Gastroesophageal sphincter (tissue), 4 donors: ENCODE measurements at places on chromosomes 5 and 9.

DNA sequence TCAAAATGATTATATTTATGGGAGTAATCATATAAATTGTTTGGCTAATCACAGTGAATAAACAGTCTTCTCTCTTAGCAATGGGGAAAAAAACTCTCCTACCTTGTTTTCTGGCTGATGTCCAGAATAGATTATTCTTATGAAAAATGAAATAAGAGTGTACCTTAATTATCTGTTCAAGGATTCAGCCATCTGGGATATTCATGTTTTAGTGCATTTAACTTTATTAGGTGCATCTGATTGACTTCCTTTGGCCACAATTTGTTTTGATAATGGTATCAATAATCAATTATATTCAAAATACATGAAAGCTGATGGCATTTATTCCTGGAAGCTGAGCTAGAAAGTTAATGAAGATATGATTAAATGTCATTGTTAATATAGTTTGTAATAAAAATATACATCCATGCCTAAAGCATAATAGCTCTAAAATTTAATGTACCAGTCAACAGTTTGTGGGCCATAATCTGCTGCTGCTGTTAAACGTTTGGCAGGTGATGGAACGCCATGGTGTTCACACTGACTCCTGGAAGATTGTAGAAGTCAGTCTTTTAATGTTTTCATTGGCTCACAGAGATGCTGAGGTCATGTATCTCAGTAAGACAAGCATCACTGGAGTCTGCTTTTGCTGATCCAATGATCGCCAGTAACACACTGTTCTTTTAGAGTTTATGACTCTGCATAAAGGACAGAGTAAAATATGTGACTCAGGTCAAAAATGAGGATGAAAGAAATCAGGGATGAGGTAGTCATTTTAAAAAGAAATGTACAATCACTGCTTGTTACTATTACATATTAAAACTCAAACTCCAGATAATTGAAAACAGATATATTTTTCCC is 105.8 kb downstream of the ISL1 start:
- no peak for ATAC-seq

DNA sequence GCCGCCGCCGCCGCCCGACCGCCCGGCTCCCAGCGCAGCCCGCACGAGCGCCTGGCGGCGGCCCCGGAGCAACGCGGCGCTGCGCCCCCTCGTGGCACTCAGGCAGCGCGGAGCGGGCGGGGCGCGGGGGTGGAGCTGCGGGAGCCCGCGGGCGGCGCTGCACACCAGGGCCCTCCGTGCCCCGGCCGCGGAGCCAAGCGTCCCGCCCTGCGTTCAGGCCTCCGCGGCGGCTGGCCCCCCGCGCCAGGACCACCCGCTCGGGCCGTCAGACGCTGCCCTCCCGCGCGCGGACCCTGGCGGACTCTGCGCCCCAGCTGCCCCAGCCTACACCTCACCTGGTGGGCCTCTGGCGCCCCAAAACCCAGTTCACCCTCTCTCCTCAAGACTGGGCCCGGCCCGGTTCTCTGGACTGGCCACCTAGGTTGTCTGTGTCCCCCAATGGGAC is at the start of gene RASGEF1C:
RASGEF1C (minus strand) TSS at position 75 of the 445 bp plus-strand sequence. CDS start 71,159 bp downstream, outside the sequence.
- peak; percentile 87 for ATAC-seq

DNA sequence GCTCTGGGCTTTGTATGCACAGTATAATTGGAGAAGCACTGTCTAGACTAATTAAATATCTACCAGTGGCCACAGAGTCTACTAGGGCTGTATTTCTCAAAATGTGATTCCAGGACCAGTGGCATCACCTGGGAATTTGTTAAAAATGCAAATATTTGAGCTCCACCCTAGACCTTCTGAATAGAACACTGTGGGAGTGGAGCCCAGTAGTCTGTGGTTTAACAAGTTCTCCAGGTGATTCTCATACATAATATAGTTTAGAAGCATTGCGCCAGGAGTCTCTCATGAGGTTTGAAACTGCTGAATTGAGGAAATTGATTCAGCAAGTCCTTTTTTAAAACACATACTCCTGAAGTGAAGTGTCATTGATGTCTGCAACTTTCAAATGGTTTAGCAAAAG is 74.7 kb downstream of the FCHO2 start:
- ATAC-seq = no peak

DNA sequence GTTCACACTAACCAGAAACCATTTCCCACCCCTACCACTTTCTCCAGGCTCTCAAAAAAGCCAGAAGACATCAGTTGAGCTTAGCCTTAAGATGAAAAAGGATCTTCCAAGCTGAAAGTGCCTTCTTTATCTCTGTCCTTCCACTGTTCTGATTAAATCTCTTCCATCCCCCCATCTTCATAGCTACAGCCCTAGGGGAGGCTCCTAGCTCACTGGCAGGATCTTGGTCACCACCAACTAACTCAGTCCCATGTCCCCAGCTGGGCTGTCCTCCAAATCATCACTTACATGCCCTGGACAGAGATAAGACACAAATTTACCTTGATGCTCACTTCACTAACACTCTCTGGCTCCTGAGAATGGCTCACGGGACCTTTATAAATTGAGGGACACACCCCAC is 14.3 kb downstream of the LCP2 start:
- no peak for ATAC-seq

DNA sequence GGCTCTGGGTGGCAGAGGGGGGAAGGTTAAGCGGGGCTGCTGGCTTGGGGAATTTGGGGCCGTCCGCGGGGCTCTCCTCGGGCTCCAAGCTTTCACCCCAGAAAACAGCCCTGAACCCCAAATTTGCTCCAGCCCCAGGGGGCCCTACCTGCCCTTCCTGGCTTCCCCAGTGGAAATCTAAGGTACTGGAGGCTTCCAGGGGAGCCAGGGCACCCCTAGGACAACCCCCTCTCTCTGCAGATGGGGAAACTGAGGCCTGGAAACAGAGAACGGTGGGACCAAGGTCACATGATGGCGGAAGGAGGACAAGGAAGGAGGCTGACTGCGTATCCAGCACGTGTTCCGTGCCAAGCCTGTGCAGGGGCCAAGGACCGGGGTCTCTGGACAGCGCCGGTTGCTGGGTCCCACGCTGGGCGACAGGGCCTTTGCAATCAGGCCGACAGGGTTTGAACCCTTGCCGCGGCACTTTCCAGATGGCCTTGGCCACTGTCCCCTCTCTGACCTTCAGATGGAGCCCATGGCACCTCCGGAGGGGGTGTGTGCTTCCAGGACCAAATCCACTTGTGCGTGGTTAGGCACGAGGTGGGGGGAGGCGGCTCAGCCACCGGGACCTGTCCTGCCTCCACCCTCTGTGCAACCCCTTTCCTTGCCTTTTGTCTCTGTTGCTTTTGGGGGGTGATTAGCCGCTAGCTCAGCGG is 183.1 kb downstream of the C9orf50 start:
- ATAC-seq = peak; percentile 31

GRCh38 chr9:124659099-124659659 is 111.9 kb downstream of the NR6A1 start:
- ATAC-seq = peak; percentile 81

- ATAC-seq = peak; percentile 91
Observed at GRCh38 chr9:129752900-129753729, at the start of gene PTGES. TSS of gene PTGES (minus strand) at chr9:129753042. CDS start at chr9:129753012, 30 bp downstream.

DNA sequence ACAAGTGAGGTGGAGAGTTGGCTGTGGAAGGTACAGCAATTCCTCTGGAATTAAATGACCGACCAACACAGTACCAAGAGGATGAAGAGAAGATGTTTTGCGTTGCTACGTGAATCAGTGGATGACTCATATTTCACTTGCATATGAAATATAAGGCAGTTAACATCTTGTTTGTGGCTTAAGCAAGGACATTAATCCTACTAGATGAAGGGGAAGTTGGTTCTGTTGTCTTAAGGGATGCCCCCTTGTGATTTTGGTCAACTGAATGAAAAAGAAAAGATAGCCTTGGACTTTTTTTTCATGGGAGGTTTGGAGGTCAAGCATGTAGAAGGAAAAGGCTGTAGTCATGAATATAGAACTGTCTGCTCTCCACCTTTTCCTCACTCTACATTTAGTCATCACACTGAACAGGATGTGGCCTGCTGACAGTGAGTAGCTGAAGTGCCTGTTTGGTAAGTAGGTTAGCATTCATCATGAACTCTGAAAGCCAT is 33.9 kb downstream of the VLDLR start:
- peak; percentile 66 for ATAC-seq

GRCh38 chr9:134240361-134240760 is 76.0 kb upstream of the RNU6ATAC start:
- no peak for ATAC-seq

GRCh38 chr9:131757549-131757948 is 17.7 kb upstream of the RAPGEF1 start:
- no peak for ATAC-seq

- no peak for ATAC-seq
Observed at GRCh38 chr5:39498278-39498952, 73.6 kb upstream of the DAB2 start.

DNA sequence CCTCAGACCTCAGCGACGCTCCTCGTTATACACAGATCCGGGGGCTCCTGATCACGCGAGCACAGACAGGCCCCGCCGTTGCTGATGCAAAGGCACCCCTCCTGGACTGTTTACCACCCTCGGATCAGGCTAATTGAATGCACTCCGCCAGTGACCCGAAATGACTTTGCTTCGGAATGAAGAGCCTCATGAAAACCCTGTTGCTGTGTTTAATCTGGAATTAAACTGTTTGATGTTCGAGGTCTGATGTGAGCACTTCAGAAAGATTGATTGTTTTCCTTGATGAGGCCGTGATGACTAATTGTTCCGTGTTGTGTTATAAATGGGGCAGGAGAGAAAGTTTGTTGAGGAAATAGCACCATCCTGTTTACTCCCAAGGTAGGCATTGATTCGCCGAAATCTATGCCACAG is 190.5 kb upstream of the PPP1R26 start:
- ATAC-seq = no peak

DNA sequence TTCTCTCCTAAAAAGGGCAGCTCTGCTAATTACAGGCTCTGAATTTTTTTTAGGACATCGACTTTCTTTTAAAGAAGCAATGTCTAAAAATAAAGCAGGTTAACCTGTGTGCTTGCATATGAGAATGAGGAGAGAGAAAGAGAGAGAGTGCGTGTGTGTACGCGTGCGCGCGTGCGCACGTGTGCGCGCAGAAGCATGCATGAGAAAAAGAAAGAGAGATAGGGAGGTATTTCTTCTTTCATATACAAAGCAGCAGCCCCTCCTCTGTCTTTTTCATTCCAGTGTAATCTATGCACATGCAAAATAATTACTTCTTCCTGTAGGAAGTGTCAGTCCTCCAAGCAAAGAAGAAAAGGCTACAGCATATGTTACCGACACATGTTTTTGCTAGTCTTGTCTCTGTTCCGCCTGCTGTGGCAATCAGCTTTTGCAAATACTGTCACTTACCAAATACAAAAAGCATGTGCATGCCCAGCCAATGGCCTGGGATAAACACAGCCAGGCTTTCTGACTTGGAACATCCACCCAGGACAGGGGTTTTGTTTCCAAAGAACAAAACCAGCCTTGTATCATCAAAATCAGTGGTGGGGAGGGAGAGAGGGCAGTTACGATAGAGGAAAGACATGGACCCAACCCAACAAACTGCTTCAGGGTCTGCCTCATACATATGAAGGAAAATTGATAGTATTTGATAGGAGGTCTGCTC is 252.3 kb upstream of the SLC24A2 start:
- ATAC-seq = no peak

- ATAC-seq = no peak
Observed at GRCh38 chr9:97512966-97513560, 11.6 kb downstream of the TMOD1 start.

DNA sequence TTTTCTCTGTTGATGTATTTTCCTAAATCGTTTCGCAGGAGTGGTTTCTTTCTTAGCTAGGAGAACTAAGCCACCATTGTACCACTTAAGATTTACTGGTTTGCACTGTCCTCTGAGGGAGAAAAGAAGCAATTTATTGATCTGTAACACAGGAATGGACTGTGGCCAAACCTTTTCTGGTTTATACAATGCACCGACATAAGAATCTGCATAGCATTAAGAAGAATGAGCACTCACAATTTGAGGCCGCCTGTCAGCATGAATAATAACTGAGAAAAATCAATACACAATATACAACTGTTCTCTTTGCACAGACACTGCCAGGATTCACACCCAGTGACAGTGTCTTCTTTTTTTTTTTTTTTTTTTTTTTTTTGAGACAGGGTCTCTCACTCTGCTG is 168.6 kb upstream of the DMRT1 start:
- ATAC-seq = no peak
